ENCODE measurements at places on chromosomes 1 and 21.

GRCh38 chr1:184891440-184891839 lies 82.9 kb downstream of the NIBAN1 start:
- no peak for DNase-seq

DNA sequence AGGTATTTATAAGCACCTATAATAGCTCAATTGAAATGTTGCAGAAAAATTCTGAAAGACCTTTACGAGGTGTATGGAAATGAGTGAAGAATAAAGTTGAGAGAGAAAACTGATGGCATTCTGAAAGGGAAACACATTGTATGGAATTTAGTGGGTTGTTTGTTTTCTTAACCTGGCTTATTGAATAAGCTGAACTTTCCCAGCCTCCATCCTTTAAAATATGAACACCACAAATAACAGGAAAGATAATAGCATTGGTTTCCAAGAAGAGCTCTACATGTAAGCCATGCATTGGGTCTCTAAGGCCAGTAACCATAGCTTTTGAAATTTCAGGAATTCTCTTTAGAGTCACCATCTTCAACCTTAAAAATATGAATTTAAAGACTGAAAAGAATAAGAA lies 709.0 kb downstream of the USP25 start:
- no peak for DNase-seq

GRCh38 chr21:38769191-38769780 lies 36.4 kb upstream of the ETS2 start:
- DNase-seq: no peak

DNA sequence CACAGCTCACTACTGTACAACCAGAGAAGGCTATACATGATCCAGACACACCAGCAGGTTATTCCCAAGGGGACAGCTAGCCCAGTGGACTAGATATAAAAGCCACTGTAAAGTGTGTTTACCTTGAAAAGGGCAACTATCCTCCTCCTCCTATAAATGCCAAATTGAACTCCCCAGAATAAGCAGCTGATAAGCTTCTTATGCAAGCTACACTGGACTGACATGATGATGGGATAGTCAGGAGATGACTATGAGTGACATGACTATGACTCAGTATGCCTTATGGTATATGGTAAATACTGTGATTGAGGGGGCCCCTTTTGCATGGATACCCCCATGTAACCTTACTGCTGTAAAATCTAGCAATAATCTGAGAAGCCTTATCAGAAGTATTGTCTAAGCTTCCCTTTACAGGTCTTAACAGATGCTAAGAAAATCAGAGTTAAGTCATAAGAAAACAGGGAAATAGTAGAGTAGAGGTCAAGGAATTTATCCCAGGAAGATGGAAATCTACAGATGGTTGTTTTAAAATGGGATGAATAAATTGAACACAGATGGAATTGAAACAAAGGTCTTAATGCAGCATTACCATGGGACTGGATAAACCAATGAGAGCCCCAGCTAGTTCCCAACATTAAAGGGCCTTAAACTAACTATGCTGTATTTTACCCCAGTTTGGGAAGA lies 55.8 kb downstream of the TRIM33 start:
- no peak for DNase-seq

DNA sequence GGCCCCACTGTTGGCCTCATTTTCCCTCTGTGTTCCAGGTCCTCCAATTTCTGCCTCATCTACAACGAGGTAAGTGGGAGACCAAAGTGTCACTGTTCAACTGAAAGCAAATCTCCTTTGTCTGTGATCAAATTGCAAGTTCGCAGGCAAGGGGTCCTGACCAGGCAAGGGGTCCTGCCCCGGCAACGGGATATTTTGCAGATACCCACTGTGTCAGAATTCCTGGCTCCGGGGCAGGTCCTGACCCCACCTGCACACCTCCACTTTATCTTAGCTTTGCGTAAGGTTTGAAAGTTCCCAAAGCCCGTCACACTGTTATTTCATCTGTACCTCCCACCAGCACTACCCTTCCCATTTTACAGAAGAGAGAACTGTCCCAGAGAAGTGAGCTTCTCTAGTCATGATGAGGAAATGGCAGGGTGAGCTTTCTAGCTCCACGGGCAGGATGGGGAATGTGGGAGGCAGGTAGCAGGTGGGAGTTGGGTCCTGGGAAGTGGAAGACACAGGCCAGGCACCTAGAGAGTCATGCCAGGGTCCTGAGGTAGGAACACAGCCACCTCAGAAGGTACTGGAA lies 32.0 kb upstream of the CSF1 start:
- DNase-seq: no peak

DNA sequence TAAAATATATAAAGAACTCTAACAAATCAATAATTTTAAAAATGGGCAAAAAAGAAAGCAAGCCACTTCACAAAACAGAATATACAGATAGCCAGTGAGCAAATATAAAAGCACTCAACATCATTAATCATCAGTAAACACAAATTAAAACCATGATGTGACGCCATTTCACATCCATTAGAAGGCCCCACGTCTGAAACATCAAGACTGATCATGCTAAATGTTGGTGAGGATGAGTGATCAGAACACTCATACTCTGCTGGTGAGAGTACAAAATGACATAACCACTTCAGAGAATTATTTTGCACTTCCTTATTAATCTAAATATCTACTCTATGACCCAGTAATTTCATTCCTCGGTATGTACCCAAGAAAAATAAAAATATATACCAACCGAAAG lies 512.2 kb upstream of the NR5A2 start:
- no peak for DNase-seq

- DNase-seq: no peak
These were observed 6.8 kb upstream of the PUM1 start for GRCh38 chr1:31072304-31072746.

- no peak for DNase-seq
These were observed 40.8 kb downstream of the DSTYK start for GRCh38 chr1:205170532-205171269.

DNA sequence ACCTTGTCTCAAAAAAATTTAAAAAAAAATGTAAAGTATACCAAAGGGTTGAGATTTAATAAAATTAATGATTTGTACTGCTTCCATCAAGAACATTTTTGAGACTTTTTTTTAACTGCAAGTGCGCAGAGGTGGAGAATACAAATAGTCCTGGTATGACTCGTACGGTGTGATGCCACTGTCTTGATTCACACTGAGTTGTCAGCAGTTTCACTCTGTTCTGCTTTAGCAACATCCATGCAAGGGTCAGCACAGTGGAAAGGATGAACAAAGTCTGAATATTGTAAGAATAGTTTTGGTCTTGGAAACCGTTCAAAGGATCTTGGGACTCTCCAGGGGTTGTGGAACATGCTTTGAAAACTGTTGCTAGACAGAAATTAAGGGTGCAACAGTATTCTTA lies 40.2 kb downstream of the EXO1 start:
- no peak for DNase-seq

DNA sequence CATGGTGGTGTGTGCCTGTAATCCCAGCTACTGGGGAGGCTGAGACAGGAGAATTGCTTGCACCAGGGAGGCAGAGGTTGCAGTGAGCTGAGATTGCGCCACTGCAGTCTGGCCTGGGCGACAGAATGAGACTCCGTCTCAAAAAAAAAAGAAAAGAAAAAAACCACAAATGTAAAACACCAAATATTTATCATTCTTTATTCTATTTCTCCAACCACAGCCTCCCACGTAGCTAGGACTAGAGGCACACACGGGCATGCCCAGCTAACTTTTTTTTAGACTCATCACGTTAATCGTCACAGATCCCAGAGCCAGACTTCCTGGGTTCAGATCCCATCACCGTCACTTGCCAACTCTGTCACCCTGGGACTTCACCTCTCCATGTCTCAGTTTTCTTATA lies 13.5 kb downstream of the DNAJC16 start:
- DNase-seq: no peak

DNA sequence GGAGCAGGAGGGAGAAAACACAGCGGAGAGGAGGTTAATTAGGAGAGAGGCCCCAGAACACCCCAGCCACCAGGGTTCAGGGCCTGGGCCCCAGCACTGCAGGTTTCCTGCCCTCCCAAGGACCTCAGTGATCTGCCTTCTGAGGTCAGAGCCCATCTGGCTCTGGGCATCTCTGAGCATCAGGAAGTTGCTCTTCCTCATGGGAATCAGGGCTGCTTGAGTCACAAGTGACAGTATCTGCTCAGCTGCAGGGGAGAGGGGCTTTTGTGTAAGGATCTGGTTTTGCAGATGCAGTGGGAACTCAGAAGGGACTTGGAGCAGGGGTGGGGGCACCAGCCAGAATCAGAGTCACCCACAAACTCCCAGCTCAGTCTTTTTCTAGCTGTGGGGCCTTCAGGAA lies 472.1 kb downstream of the PTPRU start:
- DNase-seq: no peak

- peak; percentile 29 for DNase-seq
These were observed 6.5 kb downstream of the CAPN9 start for GRCh38 chr1:230753586-230754251.

- DNase-seq: no peak
These were observed 13.9 kb downstream of the CRYBG2 start for GRCh38 chr1:26340047-26340481.

- DNase-seq: no peak
These were observed 203.4 kb downstream of the CRB1 start for GRCh38 chr1:197471248-197471985.

GRCh38 chr1:110780600-110781484 lies 92.1 kb upstream of the CD53 start:
- peak; percentile 65 for DNase-seq

- DNase-seq: no peak
These were observed 878.5 kb downstream of the USP25 start for GRCh38 chr21:16608209-16608830.

GRCh38 chr1:19454265-19455146 lies 30.8 kb downstream of the CAPZB start:
- no peak for DNase-seq

DNA sequence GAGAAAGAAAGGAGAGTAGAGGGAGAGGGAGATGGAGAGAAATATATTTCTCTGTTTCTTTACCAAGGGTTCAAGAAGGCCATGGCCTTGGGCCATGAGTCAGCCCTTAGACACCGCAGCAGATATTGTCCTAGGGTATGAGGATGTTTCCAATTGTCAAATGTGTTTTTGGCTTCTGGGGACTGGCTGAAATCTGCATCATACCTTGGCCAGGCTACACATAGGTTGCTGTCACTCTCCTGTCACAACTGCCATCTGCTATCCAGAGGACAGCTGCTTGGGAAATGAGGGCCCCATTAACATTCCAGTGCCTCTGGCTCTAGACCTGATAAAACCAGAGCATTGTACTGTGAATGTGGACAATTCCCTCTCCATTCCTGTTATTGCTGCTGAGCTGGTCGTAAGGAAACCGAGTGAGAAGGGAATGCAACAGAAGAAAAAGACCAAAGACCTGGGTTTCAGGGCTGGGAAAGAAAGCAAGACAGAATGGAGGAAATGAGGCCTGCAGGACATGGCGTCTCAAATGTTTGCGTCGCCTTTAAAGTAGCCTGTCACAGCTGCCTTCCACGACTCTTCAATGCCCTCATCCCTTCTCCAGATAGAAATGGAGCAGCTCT lies 8.8 kb upstream of the PIGC start:
- no peak for DNase-seq

- no peak for DNase-seq
These were observed 47.7 kb downstream of the MEF2D start for GRCh38 chr1:156452907-156453306.

DNA sequence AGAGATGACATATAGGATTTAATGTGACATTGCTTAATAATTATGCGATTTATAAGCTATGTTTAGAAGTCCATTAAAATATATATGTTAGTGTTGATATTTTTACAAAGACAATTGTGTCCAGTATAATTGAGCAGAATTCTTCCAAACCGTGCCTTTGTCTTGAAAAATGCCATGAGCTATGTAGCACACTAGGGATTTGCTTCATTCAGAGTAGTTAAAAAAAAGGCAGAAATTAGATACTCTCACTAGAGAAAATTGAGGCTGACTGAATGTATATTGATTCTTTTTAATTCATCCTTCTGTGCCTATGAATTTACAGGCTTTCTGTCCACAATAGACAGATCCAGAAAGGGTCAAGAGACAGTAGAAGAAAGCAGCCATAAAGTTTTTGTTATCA lies 429.0 kb downstream of the NEGR1 start:
- no peak for DNase-seq

DNA sequence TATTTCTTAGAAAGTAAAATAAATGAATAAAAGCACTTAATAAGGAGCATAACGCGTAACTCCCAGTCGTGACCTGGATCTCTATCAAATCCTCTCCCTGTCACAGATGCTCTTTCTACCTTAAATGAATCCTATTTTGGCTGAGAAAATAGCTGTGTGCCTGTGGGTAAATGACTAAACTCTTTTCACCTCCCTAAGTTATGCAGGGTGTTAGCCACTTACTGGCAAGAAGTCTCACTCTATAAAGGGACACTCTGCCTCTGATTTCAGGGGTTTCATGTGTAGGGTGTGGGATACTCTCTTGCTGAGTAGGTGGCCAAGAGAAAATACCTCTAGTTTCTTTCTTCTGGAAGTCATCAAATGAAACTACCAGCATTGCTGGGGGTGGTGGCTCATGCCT lies 24.3 kb upstream of the PPP1R15B start:
- no peak for DNase-seq

GRCh38 chr1:81974222-81974841 lies 173.6 kb downstream of the ADGRL2 start:
- DNase-seq: no peak

DNA sequence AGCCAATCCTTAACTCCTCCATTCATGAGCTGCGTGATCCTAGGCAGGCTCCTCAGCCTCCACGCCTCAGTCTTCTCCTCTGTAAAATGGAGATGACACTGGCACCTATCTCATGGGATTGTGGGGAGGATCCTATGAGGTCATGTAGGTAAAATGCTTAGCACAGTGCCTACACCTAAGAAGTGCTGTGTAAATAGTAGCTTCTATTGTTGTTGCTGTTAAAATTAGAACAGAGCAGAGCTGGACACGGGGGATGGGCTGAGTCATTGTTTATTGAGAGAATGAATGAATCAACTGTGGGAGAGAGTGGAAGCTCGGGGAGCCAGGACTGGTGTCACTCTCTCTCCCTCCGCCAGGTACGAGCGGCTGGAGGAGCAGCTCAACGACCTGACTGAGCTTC lies 43.0 kb downstream of the TMCC2 start:
- no peak for DNase-seq

- DNase-seq: no peak
These were observed 852.9 kb upstream of the ADGRL4 start for GRCh38 chr1:79859212-79859948.

- no peak for DNase-seq
These were observed 21.7 kb upstream of the RGS16 start for GRCh38 chr1:182625719-182626504.

DNA sequence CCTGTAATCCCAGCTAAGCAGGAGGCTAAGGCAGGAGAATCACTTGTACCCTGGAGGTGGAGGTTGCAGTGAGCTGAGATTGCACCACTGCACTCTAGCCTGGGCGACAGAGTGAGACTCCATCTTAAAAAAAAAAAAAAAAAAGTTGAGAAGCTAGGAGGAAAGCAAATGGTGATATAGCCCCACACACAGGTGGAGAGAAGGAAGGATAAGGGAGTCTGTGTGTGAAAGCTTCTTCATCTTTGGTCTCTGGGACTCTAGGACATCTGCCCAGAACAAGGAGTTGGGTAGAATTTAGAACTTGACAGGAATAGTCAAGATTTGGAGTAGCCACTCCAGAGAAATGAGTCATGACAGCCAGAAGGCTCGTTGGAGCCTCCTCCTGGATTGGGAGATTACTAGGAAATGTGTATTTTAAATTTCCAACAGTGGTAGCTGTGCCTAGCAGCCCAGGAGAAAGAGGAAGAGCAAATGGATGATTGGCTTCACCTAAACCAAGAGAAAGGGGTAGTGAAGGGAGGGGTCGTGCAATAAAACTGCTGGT lies 19.9 kb downstream of the NPL start:
- DNase-seq: no peak

All from activated naive CD4-positive, alpha-beta T cell treated with anti-CD3 and anti-CD28 coated beads, Interleukin-2, amount 50 U/mL, for 16 hours (primary cell).